ENCODE measurements at places on chromosomes 12 and 14.

DNA sequence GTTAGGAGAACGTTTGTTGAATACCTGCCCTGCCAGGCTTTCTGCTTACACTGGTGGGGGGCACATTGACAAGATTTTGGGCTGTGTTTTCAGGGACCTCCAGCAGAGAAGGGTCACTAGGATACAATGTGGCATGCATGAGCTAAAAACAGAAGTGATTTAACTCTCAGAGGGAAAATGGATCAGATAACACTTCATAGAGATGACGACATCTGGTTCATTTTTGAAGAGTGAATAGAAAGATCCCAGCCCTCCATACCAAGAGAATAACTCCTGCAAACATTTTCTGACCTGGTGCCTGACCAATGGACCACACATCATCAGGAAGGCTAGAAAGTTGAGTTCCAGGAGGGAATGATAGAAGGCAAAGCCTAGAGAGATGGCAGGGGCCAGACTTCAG is 33.7 kb downstream of the CKB start:
- DNase-seq: no peak

DNA sequence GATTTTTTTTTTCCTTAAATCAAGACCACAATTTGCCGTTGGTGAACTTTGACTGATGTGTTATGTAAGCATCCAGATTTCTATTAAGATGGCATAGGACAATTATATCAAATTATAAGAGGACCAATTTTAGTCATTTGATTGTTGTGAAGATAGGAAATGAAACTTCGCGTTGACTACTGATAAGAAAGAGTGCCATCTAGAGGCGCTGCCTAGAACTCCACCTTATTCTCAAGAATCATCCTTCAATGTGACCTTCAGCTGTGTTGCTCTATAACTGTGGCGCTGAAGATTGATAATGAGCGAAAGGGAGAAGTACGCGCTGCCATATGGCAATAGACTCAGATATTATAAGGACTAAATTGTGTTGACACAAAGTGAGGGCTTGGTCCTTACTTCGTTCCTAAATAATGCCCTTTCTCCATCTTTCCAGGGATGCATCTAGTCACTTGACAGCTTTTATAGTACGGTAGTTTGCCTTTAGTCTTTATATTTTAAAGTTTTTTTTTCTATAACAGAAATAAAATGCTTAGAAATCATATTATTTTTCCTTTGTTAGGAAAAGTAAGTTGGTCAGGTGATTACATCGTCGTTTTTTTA is 350.8 kb upstream of the STXBP6 start:
- DNase-seq: peak; percentile 57

DNA sequence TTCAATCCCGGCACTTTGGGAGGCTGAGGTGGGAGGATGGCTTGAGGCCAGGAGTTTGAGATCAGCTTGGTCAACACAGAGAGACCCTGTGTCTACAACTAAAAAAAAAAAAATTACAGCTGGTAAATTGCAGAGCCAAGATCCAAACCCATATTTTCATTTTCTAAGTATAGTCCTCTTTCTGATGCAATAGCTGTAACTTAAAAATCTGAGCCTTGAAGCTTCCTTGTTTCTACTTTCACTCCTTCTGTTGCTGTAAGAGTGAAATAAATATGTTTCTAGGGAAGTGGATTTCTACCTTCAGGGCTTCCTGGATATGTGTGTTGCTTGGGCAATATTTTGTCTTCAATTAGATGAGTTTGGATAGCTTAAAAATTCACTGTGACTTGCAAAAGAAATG is 42.0 kb upstream of the PRICKLE1 start:
- no peak for DNase-seq

GRCh38 chr12:12081836-12082497 is 11.2 kb downstream of the BCL2L14 start:
- peak; percentile 23 for DNase-seq

- DNase-seq: no peak
These were observed 449.8 kb downstream of the RAD51B start for GRCh38 chr14:68269136-68269927.

- no peak for DNase-seq
These were observed 134.0 kb downstream of the DIO2 start for GRCh38 chr14:80077262-80077661.

- no peak for DNase-seq
These were observed 2.7 kb downstream of the KMT2D start for GRCh38 chr12:49057888-49058287.

DNA sequence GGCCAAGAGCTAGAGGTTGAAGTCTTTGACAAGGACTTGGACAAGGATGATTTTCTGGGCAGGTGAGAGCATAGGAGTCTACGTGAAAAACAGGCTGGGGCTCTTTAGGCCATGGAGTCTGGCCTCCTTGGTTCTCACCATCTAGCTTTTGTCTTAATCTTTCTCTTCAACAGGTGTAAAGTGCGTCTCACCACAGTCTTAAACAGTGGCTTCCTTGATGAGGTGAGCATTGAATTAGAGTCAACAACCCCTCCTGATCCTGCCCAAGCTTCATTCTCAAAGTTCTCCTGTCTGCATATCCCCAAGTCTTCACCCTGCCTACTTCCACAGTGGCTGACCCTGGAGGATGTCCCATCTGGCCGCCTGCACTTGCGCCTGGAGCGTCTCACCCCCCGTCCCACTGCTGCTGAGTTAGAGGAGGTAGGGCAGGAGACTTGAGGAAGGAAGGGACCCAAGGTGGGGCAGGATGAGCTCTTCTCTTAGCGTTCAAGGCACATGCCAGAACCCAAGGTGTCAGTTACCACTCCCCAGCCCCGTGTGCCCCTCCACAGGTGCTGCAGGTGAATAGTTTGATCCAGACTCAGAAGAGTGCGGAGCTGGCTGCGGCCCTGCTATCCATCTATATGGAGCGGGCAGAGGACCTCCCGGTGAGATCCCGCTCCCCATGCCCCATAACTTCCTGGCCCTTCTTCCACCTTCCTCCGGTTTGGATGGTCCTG is 9.9 kb downstream of the ESYT1 start:
- no peak for DNase-seq

- DNase-seq: no peak
These were observed 84.7 kb downstream of the GALNT4 start for GRCh38 chr12:89439941-89440340.

GRCh38 chr14:105120056-105120455 is 48.5 kb downstream of the JAG2 start:
- DNase-seq: no peak

DNA sequence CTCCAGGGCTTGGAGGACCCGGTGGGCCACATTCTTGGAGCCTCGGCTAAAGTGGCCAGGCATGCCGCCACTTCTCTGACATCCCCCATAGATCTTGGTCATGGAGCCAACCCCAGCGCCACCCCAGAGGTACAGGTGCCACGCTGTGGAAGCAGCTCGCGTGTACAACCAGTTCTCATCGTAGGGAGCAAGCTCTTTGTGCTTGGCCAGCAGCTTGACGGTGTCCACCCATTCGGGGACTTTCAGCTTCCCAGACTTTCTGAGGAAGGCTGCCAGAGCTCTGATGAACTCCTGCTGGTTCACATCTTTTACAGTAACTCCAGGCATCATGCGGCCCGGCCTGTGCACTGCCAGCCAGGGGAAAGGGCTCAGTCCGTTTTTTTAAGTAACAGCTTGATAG is 29.3 kb upstream of the EAPP start:
- DNase-seq: no peak

- DNase-seq: no peak
These were observed 214.1 kb downstream of the ANO2 start for GRCh38 chr12:5730962-5731361.

DNA sequence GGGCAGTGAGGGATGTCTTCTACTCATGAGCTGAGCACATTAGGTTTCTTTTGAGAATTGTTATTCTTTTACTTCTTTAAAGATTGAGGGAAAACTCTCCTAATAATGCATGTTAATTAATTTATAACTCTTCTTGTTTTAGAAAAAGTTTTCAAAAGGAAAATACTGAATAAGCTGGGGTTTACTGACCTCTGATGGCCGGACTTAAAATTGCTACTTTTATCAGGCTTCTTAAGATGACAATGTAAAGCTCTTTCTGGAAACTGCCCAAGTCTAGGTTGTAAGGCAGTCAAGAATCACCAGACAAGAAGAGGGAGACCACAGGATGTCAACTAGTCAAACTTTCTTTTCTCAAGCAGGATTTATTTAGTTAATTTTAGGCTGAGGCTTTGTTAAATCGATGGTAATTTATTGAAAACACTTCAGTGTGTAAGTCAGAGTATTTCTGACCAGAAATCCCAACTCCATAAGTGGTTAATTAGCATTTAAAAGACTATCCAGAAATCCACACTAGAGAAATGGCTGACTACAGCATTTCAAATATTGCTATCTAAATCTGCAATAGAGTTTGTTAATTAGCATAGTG is 82.1 kb downstream of the AVPR1A start:
- peak; percentile 55 for DNase-seq

DNA sequence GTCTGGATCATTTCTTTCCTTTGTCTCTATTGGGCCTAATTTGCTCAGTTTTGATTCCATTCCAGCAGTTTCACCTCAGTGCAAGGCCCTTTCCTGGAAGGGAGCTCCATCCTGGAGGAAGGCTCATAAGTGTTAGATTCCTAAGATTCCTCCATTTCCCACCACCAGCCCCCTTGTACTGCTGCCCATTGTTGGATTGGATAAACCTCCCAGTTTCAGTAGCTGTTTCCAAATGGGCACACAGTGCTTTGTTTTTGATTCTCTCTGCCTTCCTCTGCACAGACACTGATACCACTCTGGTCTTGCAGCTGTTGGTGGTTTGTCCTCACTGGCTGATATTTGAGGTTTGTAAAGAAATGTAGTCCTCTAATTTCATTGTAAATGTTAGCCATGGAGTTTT is 158.9 kb downstream of the SLC15A5 start:
- DNase-seq: no peak

DNA sequence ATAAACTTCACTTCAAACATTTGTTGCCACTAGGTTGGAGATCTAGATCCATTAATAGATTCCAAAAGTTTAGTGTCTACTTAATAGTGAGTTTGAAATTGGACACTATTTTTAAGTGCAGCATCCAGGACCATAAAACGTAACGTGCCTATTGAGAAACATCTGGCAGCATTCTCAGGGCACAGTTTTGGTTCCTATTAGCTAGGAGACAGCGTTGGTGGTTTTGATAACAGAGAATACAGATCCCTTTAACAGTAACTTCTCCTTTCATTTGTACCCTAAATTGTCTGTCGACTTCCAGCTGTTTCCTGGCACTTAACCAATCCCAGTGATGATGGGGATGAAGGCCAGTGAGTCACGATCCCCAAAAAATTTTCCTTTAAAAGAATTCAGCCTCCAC is 25.8 kb downstream of the KCNK10 start:
- no peak for DNase-seq

- no peak for DNase-seq
These were observed 48.8 kb downstream of the NUAK1 start for GRCh38 chr12:106089935-106090334.

- DNase-seq: no peak
These were observed 1496.8 kb upstream of the TMEM132C start for GRCh38 chr12:126770188-126770587.

GRCh38 chr14:56149995-56150394 is 31.8 kb downstream of the PELI2 start:
- DNase-seq: peak; percentile 94

DNA sequence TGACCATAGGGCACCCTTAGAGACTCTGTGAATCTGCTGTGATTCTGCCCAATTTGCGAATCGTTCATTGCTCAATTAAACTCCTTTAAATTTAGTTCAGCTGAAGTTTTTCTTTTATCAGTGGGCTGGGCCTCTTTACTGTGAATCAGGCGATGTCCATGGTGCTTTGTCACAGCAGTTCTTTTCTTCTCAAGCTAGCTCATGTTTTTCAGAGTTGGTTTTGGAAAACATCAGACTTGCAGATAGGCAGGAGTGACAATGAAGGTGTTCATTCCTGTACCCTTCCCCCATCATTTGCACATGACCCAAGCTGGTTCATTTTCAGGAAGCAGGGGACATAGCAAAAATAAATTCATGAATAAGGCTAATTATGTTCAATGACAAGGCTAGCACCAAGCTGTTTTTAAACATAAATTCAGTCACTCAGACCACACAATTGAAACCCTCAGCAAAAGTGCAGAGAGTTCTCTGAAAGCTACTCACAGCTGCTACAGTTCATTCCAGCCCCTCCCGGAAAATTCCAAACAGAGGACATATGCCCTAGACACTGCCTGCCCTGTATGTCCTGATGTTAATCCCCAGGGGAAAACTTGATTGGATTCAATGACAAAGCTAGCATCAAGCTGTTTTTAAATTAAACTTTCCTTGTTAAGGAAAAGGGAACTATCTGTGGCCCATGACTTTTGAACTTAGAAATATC is 383.3 kb downstream of the C12orf75 start:
- DNase-seq: no peak

- peak; percentile 67 for DNase-seq
These were observed 80.6 kb downstream of the GLT1D1 start for GRCh38 chr12:128933926-128934325.

DNA sequence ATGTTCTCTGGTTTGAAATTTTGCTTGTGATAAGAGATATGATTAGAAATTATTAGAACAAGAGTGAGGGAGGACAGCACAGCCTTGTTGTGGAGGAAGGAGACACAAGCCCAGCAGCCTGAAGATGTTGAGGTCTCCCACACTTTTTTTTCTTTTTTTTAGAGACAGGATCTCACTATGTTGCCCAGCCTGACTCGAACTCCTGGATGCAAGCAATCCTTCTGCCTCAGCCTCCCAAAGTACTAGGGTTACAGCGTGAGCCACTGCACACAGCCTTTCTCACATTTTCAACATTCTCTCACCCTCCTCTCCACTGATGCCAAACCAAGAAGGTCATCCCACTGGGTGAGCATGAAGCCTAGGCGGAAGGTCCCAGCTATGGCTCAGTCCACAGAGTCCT is 4.9 kb upstream of the KRT8 start:
- no peak for DNase-seq

GRCh38 chr12:116216022-116216756 is 61.3 kb downstream of the MED13L start:
- no peak for DNase-seq

DNA sequence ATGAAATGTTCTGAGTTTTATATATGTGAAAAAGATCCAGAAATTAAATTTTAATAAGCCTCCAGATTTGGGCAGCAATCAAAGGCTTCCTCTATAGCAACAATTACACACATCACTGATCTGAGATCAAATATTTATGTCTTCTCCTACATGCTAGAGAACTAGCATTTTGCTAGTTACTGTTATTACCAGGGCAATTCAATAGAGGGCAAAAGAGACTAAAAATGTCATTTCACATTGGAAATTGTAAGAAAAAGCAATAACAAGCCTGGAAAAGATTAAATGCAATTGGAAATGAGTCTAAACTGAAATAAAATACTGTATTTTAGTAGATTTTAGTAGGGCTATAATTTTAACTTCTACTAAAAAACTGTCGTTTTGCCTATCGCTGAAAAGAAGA is 32.6 kb upstream of the ANO6 start:
- DNase-seq: peak; percentile 35

Measured in Jurkat, Clone E6-1 (cell line).